Fibroblast of the aortic adventitia (primary cell): ENCODE measurements at places on chromosomes 1 and 21. TPM values are rescaled to one million over a fixed set of nuclear protein-coding genes. Genes with fewer than 3 reads are reported as not detected.

Gene KDM1A
- total RNA-seq = 60.3 and 104 TPM in 2 replicates

Gene FAM151A
- total RNA-seq = not detected in 2 replicates

Gene FCER1A
- not detected in 2 replicates for total RNA-seq

Gene NUF2
- 1.2 and 25.8 TPM in 2 replicates for total RNA-seq

Gene TNFRSF9
- under 0.01 and 0.90 TPM in 2 replicates for total RNA-seq

DNA sequence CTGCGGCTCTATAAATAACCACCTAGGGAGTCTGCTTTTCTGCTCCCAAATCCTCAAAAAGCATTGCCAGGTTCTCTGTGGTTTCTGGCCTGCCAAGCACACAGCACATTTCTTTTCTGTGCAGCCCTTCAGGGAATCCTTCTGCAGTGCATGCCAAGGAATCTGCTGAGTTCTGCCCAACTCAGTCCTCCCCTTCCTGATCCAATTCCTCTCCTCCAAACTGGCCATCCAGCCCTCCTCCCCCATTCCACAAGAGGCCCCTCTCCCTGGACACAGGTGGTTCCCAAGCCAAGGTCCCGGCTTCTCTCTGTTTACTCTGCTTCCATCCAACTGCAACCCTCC, 61.8 kb downstream of the HIVEP3 start:
- DNase-seq = peak; percentile 92

DNA sequence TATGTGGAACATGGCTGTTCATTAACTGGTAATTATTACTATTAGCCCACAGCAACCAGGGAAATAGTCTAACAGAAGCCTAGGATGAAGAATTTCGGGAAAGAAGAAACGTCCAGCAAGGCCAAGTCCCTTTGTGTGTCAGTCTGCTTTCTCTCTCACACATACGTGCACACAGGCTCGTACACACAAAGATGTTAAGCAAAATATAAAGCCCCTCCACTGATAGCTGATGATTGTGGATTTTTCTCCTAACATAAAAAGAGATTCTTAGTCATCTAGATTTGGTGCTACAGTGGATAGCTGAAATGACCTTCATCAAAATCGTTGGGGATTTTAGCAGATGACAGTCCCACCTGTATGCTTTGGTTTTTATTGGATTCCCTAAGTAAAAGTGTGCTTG, 42.1 kb upstream of the A3GALT2 start:
- DNase-seq = no peak
